ENCODE measurements at places on chromosomes 3 and 15.

- peak; percentile 46 for DNase-seq
These were observed 64.6 kb downstream of the EFL1 start for GRCh38 chr15:82197733-82198594.

GRCh38 chr15:59203008-59203407, 3.6 kb upstream of the LDHAL6B start:
- DNase-seq: no peak

- DNase-seq: peak; percentile 70
These were observed 41.1 kb upstream of the TIPARP start for GRCh38 chr3:156633335-156633734.

DNA sequence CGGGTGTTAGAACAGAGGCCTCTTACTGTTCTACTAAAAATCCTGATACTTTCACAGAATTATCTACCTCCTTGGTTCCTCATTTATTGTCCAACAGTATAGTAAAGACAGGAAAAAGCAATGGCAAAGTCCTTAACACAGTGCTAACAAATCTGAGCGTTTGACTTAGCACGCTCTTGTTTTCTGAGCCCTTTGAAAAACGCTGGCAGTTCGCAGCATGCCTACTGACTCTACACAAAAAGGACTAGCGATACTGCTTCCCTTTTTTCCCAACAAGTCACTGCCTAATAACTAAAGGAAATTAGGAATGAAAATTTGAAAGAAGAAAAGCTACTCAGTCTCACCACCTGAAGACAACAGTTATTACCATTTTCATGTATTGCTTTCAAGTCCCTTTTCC, 34.8 kb upstream of the CEMIP start:
- no peak for DNase-seq

DNA sequence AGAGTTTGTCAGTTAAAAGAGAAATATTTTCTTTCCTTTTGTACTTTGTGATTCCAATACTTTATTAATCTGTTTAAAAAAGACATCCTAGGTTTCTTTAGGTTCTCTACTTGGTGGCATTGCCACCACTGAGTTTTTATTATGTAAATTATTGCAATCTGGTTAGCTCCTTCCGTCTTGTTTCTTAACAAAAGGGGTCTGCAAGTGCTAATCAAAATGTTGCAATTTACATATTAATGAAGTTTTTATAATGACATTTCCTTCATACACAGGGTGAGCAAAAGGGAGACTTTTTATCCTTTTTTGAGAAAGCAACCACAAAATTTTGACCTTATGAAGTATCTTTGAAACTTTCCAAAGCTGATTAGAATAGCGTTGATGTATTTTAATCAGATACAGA, 1307.3 kb downstream of the ROBO2 start:
- no peak for DNase-seq

- DNase-seq: no peak
These were observed 36.8 kb downstream of the CPNE4 start for GRCh38 chr3:131998027-131998426.

DNA sequence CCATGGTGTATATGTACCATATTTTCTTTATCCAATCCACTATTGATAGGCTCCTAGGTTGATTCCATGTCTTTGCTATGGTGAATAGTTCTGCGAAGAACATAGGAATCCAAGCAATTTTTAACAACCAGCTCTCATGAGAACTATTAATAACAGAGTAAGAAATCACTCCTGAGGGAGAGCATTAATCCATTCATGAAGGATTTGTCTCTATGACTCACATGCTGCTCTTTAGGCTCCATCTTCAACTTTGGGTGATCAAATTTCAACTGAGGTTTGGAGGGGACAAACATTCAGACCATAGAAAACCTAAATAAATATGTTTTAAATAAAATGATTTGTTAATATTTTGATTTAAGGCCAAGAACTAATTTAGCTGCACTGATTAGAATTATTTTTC, 147.4 kb downstream of the NSUN3 start:
- no peak for DNase-seq

DNA sequence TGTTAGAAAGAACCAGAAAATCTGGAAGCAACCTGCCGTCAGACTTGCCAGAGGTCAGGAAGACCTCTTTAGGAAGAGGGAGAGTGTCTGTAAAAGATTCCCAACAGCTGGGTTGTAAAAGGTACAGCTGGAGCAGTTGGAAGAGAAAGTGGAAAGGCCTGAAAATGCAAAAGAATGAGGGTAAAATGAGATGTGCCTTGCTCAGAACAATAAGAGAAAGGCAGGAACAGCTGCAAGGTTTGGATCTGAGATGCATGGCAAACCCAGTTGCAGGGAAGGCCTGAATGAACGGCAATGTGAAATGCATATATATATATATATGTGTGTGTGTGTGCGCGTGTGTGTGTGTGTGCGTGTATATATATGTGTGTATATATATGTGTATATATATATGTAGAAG, 88.1 kb downstream of the ZIC1 start:
- no peak for DNase-seq

GRCh38 chr3:4748701-4749378, 230.4 kb upstream of the BHLHE40 start:
- DNase-seq: no peak

DNA sequence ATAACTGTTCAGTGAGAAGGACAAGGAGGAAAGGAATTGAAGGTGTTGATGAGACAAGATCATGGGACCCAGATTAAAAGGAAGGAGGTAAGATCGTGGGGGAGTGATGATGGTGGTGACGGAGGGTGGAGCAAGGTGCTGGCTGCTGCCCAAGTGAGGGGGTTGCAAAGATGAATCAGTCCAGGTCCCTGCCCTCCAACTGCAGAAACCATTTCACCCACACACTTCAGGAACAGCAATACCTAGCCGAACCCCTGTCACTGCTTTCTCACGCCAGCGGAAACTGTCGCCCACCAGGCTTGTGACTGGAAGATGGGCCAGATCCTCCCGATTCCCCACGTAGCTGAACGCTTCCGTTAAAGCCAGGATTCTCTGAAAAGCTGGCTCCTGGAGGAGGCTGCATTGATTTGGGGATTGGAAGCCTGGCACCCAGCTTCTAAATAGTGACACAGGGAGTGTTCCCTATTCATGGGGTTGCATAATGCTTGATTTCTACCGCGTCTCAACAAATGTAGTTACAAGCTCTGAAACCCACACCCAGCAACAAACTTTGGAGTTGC, 3.2 kb upstream of the LSG1 start:
- DNase-seq: no peak

GRCh38 chr3:59877263-59878037, 827.6 kb upstream of the CFAP20DC start:
- no peak for DNase-seq

DNA sequence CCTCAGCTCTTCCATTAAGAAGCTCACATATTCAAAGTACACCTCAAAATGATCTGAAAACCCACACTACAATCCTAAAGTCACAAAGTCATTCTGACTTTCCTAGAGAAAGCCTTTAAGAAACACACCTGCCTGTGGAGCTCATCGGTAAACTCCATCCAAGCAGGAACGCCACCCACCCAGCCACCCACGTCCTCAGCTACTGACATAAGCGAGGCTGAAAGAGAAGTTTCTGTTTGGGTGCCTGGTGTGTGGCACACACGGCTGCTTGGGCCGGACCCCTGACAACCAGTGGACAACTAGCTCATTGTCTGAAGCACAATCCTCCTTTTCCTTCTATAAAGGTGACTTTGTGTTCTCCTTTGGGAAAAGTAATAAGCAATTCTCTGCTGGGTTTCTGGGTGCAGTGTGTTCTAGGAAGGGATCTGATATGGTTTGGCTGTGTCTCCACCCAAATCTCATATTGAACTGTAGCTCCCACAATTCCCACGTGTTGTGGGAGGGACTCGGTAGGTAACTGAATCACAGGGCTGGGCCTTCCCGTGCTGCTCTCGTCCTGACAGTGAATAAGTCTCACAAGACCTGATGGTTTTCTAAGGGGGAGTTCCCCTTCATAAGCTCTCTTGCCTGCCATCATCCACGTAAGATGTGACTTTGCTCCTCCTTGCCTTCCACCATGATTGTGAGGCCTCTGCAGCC, 26.1 kb downstream of the FAM174B start:
- no peak for DNase-seq

- no peak for DNase-seq
These were observed 17.7 kb downstream of the FRMD4B start for GRCh38 chr3:69368129-69368741.

GRCh38 chr3:66344848-66345578, 124.2 kb downstream of the SLC25A26 start:
- no peak for DNase-seq

- no peak for DNase-seq
These were observed 70.1 kb upstream of the RORA start for GRCh38 chr15:61299075-61299763.

GRCh38 chr3:161093895-161094294, 11.3 kb downstream of the B3GALNT1 start:
- DNase-seq: no peak

DNA sequence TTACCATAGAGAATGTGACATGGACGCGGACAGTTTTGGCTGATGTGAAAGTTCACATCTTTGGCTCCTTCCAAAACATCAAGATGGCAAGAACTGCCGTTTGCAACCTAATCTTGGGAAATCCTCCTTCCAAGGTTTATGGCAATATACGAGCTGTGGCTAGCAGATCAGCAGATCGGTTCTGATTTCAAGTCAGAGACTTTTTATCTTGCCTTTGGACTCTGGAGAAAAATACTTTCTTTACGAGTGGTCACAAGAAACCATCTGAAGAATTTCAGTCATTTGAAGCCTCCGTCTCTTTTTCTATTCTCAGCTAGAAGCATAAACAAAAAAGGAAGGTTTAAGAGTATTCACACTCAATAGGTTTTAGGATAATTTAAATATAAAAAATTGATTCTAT, 153.5 kb upstream of the MEIS2 start:
- DNase-seq: no peak

DNA sequence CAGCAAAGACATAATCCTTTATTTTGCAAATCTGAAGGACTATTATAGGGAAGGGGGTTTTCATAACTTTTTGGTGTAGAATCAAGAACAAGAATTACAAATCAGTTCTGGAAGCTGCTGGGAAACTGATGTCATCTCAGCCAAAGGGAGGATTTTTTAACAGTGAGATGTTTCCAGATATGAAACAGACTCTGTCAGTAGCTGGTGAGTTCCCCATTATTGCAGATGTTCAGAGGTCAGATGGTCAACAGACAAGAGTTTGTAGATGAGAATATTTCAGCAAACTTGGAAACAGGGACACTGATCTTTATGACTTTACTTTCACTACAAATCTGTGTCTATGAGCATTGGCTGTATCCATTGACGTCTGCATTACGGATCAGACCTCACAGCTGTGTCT, 71.9 kb upstream of the LPP start:
- DNase-seq: peak; percentile 26

GRCh38 chr3:104987859-104988258, 378.9 kb upstream of the ALCAM start:
- no peak for DNase-seq

DNA sequence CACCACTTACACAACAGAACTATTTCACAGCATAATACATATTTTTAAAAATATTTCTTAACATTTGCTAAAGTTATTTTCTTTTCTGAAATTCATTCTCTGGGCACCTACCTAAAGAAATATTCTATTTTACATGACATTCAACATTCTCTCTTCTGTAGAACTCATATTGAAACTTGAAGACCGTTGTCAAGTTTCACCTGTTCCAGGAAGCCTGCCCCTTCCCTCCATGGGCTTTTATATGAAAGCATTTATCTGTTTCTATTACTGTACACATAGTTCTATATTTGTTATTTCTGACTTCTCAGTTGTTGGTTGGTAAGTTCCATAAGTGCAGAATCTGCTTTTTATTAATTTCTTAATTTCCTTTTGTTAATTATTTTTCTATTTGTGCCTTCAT, 204.3 kb upstream of the ALCAM start:
- no peak for DNase-seq

DNA sequence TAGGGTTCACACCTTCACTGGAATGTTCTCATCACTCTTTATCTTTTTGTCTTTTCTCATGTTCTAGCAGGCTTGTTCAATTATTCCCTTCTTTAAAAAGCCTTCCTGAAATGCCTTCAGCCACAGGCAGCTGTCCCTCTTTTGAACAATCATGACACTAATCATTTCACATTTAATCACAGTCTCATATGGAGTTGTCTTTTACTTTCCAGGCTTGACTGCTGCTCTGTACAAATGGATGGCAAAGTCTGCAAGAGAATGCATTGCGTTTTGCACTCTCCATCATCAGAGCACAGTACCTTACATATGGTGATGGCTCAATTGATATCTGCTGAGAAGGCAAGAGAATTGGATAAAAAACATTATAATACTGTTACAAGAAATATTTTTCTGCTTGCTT, 529.8 kb downstream of the DIPK2A start:
- DNase-seq: no peak

DNA sequence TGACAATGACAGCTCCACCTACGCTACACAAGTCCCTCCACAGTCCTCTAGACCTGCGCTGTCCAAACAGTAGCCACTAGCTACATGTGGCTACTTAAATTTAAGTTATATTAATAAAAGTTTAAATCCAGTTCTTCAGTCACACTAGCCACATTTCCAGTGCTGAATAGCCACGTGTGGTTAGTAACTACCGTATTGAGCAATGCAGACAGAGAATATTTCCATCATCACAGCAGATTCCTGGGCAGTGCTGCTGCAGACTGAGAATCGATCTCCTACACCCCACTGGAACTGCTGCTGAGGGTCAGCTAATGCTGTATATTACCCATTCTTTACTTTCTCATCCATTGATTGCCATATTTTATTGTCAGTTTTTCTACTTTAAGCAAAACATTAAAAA, 40.9 kb downstream of the HDC start:
- peak; percentile 18 for DNase-seq

DNA sequence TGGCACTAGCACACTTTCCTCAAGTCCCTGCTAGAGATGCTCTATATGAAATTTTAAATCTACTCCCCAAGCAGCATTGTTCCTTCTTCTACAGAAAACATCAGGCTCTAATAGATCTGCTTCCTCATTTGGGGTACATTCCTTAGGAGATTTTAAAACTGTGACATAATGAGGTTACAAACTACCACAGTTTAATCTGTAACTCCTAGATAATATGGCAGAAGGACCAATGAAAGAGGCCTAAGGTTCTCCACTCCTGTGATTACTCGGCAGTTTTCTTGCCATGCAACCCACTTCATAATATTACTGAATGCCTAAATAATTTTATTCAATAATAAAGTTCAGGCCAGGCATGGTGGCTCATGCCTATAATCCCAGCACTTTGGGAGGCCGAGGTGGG, 16.1 kb downstream of the ZNF106 start:
- DNase-seq: no peak

GRCh38 chr3:102443021-102443420, 8.2 kb downstream of the ZPLD1 start:
- no peak for DNase-seq

DNA sequence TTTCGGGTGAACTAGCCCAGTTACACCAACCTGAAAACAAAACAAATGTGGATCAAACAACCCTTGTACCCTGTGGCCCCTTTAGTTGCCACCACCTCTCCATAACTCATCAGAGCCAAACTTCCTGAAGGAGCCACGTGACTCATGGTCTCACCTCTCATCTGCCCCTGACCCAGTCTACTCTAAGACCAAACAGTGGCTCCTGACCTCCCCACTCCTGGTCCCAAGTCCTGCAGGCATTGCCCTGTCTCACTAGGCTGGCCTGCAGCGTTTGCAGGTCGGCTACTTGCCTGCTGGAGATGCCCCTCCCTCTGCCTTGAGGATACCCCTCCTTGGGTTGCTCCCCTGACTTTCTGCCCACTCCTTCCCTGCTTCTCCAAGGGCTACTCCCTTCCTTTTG, 23.1 kb downstream of the SLC6A11 start:
- no peak for DNase-seq

Measured in GM04504 (cell line).